ENCODE measurements at places on chromosomes 2 and 18. TPM values are rescaled to one million over a fixed set of nuclear protein-coding genes. Genes with fewer than 3 reads are reported as not detected.

GRCh38 chr2:229050133-229050532 is 221.0 kb downstream of the PID1 start:
- no peak for DNase-seq

DNA sequence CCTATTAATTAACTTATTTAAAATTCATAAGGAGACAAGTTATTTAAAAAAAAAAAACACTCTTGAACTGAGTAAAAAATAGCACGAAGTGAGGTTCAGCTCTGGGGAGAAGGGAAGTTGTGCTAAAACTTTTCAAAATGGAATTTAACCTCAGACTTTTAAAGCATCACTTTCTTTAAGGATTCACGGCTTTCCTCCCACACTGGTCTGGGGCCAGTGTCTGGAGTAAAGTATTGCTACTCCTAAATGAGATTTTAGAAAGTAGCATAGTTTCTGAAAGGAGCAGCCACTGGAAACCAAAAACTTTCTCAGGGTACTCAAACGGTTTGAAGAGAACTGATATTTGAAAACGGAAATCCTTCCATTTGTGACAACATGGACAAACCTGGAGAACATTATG is 97.7 kb upstream of the CYP1B1 start:
- no peak for DNase-seq

DNA sequence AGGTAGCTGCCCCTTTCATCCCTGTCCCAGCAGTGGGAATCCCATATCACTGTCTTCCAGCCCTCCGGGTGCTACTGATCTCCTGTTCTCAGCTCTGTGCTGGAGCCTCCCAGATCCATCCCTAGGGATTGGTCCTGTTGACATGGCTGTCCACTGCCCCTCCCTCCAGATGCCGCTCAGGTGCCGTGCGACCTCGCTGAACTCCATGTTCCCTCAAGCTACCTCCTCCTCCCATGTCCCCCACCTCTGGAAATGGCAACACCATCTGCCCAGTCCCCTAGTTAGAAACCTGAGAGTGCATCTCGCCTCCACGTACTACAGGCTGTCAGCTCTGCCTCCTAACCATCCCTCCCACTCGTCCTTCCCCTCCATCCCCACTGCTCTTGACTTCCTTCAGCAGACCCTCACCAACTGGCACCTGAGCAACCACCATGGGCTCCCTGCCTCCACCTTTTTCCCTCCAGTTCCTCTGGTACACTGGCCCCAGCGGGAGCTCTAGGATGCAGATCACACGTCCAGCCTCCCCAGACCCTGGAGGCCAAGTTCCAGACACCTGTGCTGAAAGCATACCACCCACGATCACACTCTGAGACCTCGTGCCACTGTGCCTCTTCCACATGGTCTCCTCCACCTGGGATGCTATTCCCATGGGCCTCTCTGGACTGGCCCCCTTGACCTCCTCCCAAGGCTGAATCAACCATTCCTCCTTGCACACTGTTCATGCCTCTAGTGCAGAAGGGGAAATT is 106.8 kb downstream of the KLHL29 start:
- DNase-seq, result no peak

GRCh38 chr2:27094353-27094984 is 7.9 kb downstream of the KHK start:
- DNase-seq, result no peak

GRCh38 chr2:47008381-47009252 is 93.0 kb upstream of the MCFD2 start:
- no peak for DNase-seq

GRCh38 chr2:217793566-217794132 is 209.1 kb downstream of the TNS1 start:
- DNase-seq, result no peak

DNA sequence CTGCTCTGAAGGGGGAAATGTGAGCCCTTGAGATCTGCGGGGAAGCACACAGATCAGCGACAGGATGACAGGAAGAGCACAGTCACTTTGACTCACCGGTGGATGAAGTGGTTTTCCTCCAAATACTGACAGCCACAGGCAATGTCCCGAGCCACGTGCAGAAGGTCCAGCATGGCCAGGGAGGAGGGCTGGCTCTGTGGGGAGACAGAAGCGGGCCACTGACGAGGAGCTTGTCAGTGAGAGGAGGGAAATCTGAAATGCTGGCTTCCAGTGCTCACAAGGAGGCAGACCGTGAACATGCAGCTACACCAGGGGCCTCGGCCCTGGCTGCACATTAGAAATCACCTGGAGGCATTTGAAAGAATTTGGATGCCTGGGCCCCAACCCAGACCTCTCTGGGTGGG is 98.7 kb downstream of the CLIP4 start:
- peak; percentile 27 for DNase-seq

DNA sequence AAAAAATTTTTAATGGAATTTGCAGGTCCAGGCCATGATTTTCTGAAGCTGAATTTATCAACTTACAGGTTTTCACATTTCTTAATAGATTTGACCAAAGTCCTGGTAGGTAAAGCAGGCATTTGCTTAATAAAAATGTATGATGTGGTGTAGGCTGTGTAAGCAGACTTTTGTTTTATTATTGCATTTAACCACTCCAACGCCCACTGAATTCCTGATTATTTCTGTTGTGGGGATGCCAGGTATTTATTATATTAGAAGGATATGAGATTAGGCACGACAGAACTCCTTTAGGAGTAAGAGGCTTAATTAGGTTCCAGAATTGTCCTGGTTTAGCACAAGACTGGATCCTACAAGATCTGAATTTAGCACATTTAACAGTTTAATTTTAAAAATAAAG is 111.1 kb downstream of the ADCYAP1 start:
- DNase-seq, result no peak

SLC38A11 gene
- not detected for total RNA-seq

EEF1B2 gene
- total RNA-seq, result 816 TPM

GRCh38 chr18:50128506-50129271 is 66.3 kb downstream of the MYO5B start:
- DNase-seq, result no peak

GRCh38 chr2:230748087-230748486 is 35.4 kb downstream of the CAB39 start:
- DNase-seq, result peak; percentile 30

DNA sequence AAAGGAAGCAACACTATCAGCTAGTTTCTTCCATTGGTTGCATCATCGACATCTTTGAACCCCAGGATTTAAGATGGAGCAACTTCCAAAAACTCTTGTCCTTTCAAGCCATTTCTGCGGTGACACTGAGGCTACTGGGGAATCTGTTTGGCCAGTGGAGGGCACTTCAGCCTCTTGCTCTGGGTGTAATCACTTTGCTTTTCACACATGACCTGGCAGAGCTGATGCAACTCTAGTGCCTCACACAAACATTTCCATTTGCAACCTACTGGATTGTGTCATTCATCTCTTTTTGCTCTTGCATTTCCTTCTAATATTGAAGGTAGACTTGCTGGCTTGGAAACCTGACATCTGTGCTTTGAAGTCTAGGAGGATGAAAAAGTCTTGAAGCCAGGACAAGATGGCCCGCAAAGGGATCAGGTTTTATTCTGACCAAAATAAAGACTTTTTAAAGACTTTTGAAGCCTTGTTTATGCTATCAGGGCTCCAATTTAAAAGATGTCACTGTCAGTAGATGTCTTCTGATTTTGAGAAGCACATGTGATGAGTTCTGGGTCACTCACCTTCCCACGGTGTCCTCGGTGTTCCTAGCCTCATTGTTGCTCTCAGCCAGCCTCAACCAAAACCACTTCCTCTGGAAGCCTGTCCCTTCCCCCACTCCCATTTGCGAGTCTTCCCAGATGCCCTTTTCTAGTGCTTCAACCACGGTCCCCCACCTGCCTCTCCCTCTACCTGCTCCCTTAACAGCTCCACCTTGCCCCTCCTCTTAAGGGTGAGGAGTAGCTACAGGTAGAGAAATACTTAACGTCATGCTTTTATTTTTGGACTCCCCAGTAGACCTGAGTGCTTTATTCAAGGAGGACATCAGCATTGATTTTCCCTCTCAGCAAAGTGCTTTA is 69.7 kb upstream of the KCNE4 start:
- DNase-seq, result peak; percentile 70

DNA sequence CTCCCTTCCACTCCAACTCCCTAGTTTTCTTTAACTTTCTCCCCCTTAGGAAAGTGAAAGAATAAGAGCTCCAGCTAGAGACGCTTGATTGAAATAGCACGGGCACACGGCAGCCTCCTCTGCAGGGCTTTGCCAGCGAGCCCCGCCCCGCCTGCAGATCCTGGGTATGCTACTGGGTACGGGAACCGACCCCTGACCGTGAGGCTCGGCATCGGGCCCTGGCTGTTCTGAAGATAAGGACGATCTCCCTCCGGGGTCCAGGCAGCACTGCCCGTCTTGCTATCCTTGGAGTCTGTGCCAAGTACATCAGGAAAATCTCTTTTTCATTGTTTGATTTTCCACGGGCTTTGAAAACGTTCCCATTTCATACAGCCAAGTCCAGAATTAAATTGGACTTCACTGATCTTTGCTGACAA is 284.5 kb downstream of the MTX2 start:
- peak; percentile 40 for DNase-seq

UCN gene
- 0.51 TPM for total RNA-seq

GRCh38 chr18:6449213-6449612 is 34.5 kb upstream of the L3MBTL4 start:
- DNase-seq, result no peak

DNA sequence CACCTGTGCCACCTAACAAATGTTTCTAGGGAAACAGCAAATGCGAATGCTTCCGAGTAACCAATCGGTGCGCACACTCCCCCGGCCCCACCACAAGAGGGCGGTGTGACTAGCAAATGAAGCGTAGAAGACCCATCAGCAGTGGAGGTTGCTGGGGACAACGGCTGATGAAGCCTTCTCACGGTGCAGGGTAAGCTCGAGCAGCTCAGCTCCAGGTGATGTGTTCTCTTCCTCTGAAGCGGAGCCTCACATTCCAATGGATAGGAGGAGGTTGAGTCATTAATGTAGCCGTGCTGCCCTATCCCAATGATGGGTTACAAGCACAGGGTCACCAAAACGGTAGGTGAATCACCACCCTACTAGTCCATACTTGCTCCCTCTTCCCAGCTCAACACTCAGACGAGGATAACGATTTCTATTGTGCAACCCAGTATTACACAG is 127.6 kb upstream of the TWIST2 start:
- peak; percentile 99 for DNase-seq
